NCI-H1105 (cell line): ENCODE measurements at places on chromosomes 2 and 18.

- DNase-seq = no peak
Measured at GRCh38 chr2:228728961-228729360, 542.1 kb downstream of the PID1 start.

DNA sequence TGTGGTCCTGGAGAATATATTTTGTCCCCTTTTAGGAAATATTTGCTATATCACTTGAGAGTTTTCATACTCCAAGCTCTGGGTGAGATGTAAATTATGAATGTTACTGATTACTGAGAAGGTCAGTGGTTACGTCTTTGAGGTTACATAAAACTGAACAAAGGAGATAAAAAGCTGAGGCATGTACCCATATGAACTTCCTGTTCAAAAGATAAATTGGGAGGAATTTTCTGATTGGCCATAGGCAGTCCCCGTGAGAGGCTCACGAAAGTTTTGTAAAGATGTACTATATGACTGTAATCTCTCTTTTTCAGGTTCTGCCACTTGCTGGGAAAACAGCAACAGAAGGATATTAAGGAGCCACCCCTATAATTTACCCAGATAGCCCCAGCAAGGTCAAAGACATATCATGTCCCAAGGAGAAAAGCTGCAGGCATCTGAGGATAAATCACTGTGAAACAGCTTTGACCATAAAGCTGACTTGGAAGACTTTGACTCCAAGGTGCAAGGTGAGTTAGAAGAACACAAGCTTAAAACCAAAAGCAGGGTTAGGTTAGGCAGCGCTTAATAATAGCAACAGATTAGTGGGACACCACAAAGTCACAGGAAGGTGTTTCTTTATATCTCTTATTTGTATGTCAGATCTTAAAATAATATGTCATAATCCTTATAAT is 90.4 kb downstream of the OSBPL6 start:
- DNase-seq = no peak

DNA sequence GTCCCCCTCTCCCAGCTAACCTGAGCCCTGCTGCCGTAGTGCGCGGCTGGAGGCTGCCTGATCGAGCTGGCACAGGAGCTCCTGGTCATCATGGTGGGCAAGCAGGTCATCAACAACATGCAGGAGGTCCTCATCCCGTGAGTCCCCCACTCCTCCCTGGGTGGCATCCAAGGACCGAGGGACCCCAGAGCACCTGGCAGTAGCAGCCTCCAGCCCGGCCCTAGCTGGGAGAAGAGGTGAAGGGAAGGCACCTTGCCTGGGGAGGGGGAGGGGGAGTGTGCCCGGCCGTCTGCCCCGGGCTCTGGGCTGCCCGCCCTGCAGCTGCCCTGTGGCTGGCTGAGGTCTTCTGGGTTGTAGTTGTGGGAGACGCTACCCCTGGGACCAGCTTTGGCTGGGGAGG is 26.3 kb downstream of the ANO7 start:
- DNase-seq = no peak

- no peak for DNase-seq
Measured at GRCh38 chr2:64331849-64332699, 121.9 kb upstream of the LGALSL start.

- no peak for DNase-seq
Measured at GRCh38 chr2:226466589-226466988, 333.0 kb downstream of the IRS1 start.

GRCh38 chr2:187982668-187983067 is 309.0 kb upstream of the GULP1 start:
- no peak for DNase-seq

DNA sequence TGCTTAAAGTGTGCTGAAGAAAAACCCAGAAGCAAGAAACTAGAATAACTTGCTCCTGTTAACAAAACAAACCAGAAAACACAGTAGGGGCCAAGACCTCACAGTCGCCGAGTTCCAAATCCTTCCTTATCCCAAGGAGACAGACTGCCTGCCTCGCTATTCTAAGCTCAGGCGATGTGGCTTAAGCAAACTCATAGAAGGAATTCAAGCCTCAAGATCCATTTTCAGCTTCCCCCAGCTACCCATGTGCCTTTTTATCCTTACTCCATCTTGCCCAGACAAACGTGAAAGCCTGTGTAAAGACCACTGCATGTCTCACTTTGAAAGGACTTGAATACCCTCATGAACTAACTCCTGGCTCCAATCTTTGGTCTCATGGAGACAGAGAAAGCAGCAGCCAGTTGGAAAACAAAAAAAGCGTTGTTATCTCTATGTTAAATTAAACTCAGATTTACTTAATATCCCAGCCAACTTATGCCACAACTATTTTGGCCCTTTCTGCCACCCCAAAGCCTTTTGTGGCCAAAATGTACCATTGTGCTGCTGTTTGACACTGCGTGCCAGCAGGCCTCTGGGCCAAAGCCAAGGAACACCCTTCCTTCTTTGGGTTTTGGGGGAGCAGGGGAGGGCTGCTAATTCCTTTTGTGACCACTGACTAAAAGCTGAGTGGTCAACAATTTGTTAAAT is 123.2 kb upstream of the FZD5 start:
- no peak for DNase-seq

- no peak for DNase-seq
Measured at GRCh38 chr2:191109888-191110287, 40.9 kb downstream of the STAT4 start.

GRCh38 chr2:14524041-14524802 is 108.3 kb upstream of the LRATD1 start:
- DNase-seq = no peak

GRCh38 chr18:23189768-23190661 is 54.7 kb downstream of the CABLES1 start:
- no peak for DNase-seq

GRCh38 chr2:113187771-113188170 is 14.0 kb downstream of the PSD4 start:
- no peak for DNase-seq

- DNase-seq = no peak
Measured at GRCh38 chr18:48481092-48481491, 57.7 kb upstream of the CTIF start.

GRCh38 chr2:49021271-49021670 is 133.0 kb downstream of the FSHR start:
- DNase-seq = no peak

- no peak for DNase-seq
Measured at GRCh38 chr2:32559136-32559535, 68.7 kb upstream of the TTC27 start.

DNA sequence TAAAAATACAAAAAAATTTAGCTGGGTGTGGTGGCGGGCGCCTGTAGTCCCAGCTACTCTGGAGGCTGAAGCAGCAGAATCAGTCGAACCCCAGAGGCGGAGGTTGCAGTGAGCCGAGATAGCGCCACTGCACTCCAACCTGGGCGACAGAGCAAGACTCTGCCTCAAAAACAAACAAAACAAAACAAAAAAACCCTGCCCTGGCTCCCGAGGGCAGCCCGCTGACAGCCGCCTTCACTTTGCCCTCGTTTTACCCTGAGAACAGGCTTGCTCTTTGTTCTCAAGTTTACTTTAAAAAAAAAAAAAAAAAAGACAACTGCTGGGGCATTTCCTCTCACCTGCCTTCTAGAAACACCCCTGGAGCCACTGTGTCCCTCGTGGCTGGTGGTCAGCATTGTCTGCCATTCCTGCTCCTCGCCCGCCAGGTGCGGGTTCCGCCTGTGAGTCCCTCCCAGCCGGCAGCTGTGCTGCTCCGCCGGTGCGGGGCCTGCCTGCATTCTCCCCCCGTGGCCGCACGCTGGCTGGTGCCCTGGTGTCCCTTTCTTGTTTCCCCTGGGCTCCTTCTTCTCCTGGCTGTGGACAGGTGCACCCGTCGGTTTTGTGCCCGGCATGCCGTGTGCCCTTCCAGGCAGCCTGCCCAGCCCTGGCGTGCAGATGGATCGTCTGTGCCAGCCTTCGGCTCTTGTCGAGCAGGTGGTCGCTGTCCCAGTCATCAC is 105.7 kb downstream of the USP40 start:
- DNase-seq = peak; percentile 72

DNA sequence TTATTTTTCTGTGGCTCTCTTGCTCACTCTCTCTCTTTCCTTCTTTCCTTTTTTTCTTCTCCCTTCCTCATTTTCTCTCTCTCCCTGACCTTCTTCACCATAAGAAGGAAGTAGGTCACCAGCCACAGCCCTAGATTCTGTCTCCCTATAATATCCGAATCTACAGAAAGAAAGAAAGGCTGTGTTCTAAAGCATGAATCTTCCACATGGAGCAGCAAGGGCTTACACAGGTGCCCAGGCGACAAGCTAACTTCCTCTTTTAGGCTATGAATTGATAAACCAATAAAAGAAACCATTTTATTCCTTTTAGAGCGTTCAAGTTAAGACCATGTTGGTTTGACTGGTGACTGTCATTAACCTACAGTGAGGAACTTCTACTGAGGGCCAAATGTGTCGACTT is 49.3 kb downstream of the CACNB4 start:
- DNase-seq = no peak

DNA sequence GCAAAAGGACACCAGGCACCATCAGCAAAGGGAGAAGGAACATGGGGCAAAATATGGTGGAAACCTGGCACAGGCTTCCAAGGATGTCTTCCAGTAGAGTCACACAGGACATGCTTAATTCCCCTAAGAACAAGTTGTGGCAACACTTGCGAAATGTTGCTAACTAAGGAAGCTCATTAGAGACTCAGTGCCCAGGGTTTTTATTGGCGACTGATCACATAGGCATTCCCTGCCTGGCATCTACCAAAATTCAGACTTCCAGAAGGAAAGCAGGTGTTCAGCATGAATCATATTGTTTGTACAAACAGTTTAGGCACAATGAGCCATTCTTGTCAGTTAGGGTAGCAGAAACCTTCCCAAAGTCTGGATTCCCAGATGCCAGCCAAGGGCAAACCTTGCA is 25.7 kb downstream of the SLC4A1AP start:
- DNase-seq = no peak

- DNase-seq = no peak
Measured at GRCh38 chr18:48655508-48655907, 116.7 kb downstream of the CTIF start.
